ENCODE measurements at places on chromosomes 4 and X. TPM values are rescaled to one million over a fixed set of nuclear protein-coding genes. Genes with fewer than 3 reads are reported as not detected.

PPARGC1A gene
- total RNA-seq, result 37.2 TPM

DNA sequence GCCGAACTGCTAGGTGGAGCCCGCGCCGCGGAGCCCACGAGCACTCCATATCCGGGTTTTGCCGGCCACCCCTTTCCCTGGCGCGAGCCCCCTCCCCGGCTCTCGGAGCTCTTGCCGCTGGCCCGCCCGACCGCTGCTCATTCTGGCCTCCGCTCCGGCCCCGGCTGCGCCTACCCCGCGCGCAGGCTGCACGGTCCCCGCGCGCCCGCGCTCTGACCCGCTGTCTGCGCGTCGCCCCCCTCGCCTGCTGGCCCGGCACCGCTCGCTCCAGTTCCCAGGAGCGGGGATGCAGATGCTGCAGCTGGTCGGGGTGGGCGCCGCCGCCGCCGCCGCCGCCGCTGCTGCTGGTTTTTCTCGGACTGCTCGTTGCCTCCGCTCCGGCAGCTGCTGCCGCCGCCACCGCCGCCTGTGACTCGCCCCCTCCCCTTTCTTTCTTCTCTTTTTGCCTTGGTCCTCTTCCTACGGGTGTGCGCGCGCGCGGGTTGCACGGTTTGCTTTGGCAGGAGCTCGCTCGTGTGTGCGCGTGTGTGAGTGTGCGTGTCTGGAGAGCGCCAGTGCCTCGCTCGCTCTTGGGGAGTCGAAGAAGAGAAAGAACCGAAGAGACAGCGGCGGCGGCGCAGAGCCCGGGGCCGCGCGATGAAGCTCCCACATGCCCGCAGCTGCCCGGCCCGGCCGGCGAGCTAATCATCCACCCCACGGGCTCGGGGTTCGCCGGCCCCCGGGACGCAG, at the start of gene ADGRL3:
ADGRL3 (plus strand) TSS at position 140 of the 729 bp plus-strand sequence.
- H3K36me3 ChIP-seq, result no peaks in the 10 kb centered on the region
- peaks cover 51% of the 10 kb centered on the region for H3K27me3 ChIP-seq
- DNase-seq, result no peak
- H3K4me1 ChIP-seq, result no peaks in the 10 kb centered on the region
- H3K4me3 ChIP-seq, result peak within 1 kb of the TSS; percentile 60

GRCh38 chrX:76172325-76172893, 453 bp upstream of the PBDC1 start:
- no peak for DNase-seq
- no peaks in the 10 kb centered on the region for H3K36me3 ChIP-seq
- H3K4me3 ChIP-seq, result peak overlapping the region; percentile 76

GRCh38 chr4:103079621-103080020, 3.1 kb upstream of the SLC9B2 start:
- no peaks in the 10 kb centered on the region for H3K27me3 ChIP-seq
- no peak for DNase-seq
- H3K4me3 ChIP-seq, result no peak overlapping the region
- peaks cover 4% of the 10 kb centered on the region for H3K36me3 ChIP-seq

- peaks cover 23% of the 10 kb centered on the region for H3K4me1 ChIP-seq
- no peaks in the 10 kb centered on the region for H3K27me3 ChIP-seq
- peak overlapping the region; percentile 67 for H3K27ac ChIP-seq
- no peaks in the 10 kb centered on the region for H3K36me3 ChIP-seq
- H3K4me3 ChIP-seq, result no peak overlapping the region
- no peak for DNase-seq
Measured at GRCh38 chr4:22427675-22428074, 88.2 kb downstream of the ADGRA3 start.

PAK3 gene
- total RNA-seq, result 0.58 TPM

AKAP14 gene
- total RNA-seq, result not detected

DNA sequence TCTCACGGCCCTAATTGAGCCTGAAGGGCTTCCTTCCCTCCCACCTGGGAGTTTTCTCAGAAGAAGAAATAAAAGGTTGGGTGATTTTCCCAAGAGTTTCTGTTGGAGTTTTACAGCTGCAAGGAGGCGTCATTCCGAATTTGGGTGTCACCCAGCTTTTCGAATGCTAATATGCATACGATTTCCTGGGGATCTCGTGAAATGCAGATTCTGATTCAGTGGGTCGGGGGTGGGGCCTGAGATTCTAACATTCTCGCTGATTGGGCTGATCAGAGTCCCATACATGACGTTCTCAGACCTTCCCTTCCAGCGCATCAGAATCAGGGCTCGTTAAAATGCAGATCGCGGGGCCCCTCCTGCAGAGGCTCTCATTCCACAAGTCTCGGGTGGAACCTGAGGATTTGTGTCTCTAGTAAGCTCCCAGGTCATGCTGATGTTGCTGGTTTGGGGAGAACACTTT, 125.8 kb upstream of the STX18 start:
- no peaks in the 10 kb centered on the region for H3K27me3 ChIP-seq
- H3K4me1 ChIP-seq, result no peaks in the 10 kb centered on the region
- no peak for DNase-seq
- H3K27ac ChIP-seq, result no peak overlapping the region
- H3K36me3 ChIP-seq, result no peaks in the 10 kb centered on the region

- H3K4me3 ChIP-seq, result no peak overlapping the region
- no peaks in the 10 kb centered on the region for H3K27me3 ChIP-seq
- H3K4me1 ChIP-seq, result no peaks in the 10 kb centered on the region
- H3K36me3 ChIP-seq, result no peaks in the 10 kb centered on the region
- DNase-seq, result no peak
- no peak overlapping the region for H3K27ac ChIP-seq
Measured at GRCh38 chr4:18923496-18924161, 902.1 kb upstream of the LCORL start.

DNA sequence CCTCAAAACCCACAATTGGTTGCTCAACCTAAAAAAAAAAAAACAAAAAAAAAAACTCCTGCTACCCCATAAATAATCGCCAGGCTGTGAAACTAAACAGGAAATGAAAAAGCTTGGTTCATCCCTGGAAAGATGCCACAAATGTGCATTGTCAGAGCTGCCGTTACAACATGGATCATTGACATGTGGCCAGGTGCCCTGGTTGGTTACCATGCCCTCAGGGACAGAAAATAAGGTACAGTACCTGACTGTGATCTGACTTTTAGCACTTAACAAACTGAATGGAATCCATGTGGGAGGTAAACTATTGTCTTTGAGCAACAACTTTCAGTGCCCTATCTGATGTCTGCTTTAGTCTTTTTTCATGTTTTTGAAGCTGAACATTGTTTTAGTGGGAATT, 118.0 kb upstream of the RPL34 start:
- no peak overlapping the region for H3K4me3 ChIP-seq
- H3K4me1 ChIP-seq, result no peaks in the 10 kb centered on the region
- H3K36me3 ChIP-seq, result no peaks in the 10 kb centered on the region
- no peak for DNase-seq
- no peaks in the 10 kb centered on the region for H3K27me3 ChIP-seq
